Choroid plexus epithelial cell (primary cell): ENCODE measurements at places on chromosomes 12 and 14.

- no peak for DNase-seq
Measured at GRCh38 chr12:90166671-90167070, 458.0 kb upstream of the ATP2B1 start.

DNA sequence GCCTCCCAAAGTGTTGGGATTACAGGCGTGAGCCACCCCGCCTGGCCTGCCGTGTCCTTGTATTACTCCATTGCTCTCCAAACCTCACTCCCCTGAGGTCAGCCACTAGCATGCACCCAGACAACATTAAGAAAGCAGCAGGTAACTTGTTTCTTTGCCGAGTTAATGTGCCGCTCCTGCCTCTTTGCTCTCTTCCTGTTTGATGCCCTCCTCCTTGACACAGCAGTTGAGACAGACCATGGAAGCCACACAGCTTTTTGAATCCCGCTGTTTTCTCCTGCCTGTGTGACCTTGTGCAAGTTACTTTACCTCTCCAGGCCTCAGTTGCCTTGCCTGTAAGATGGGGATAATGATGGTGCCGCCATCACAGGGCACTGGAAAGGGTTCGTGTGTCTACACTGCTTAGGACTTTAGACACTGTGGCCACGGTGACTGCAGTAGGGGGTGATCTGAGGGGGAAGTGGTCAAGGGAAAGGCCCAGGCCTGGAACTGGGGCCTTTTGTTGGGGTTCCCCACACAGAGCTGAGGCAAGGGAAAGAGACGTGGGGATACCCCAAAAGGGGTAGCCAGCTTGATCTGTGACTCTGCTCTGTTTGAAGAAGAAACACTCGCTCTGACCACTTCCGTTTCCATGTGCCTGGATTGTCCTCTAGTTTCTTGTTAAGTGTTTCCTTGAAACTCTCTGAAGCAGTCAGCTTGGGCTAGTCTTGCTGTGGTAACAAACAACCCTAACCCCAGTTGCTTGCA lies 69.3 kb downstream of the RIN3 start:
- no peak for DNase-seq

GRCh38 chr14:51552275-51552674 lies 99.4 kb upstream of the FRMD6 start:
- no peak for DNase-seq

DNA sequence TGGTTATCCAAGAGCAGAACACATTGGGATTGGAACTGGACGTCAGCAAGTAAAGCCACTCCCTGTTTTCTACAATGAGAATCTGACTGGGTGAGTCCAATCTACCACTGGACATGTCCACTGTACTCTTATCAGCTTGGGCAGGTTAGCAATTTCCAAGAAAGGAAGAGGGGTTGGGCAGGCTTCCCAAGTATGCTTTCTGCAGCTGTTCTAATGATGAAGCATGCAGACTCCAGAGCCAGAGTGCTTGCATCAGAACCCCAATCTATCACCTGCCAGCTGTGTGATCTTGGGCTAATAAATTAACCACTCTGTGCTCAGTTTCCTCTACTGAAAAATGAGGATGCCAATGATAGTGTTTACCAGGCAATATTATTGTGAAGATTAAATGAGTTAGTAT lies 92.0 kb downstream of the EMP1 start:
- DNase-seq = no peak

DNA sequence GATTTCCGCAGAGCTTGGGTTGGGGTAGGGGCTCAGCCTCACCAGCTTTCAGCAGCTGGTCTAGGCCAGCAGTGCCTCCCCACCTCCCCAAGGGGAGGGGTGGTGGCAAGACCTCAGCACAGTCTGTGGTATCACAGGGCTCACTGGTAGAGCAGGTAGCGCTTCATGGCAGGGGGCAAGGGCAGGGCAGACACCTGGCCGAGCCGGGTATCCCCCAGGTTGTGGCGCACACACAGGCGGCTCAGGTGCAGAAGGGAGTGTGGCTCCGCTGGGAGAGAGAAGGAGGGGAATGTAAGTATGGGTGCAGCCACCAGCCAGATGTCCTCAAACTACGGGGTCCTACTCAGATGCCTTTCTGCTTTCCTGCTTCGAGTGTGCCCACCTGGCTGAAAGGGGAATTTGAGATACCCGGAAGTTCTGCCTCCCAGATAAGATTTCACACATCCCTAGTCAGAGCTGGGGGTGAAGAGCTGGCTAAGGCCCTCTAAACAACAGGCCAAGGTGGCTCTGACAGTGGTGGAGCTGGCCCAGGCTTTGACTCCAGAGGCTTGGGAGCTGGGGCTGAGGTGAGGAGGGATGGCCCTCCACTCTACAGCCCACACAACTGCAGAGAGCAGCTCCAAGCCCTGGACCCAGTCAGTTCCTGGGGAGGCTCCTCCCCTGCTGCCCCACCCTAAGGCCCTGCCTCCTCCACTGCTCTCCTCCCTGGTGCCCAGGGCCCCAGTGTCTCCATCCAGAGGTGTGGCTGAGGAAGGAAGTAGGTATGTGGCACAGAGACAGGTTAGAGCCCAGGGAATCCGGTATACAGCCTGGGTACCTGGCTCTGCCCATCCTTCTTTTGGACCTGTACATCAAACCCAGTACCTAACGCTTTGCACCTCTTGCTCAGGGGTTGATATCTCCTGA lies 1.8 kb downstream of the SPSB2 start:
- no peak for DNase-seq

GRCh38 chr14:100785626-100786025 lies 40.3 kb upstream of the MEG3 start:
- no peak for DNase-seq

DNA sequence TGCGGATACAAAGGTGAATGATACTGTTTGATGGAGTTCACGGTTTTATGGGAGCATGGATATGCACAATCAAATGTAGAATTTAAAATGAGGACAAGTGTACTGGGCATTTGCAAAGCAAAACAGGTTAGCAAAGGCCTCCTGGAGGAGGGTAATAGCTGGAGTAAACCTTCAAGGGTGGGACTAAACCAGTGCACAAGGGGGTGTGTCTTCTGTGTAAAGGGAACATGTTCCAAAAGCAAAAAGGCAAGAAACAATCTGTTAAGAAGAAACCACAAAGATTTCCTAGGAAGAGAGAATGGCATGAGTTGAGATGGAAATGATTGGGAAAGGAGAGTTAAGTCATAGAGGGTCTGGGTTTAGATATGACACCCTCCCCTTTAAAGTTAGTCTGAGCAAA lies 109.2 kb upstream of the SLCO1C1 start:
- DNase-seq = no peak

DNA sequence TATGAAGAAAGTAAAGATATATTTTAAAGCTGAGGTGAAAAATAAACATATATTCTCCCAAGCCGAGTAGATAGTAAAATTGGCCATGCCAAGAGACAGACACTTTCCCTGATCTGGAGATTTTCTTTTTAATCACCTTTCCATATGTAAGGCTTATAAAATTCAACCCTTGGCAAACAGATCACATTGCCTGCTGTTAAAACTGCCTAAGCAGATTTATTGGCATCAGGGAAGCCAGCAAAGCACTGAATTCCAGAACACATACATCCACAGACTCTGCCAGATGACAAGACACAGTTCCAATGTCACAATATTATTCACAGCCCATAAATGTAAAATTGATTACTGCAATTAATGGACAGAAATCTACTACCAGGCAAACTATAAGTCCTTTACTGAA lies 78.2 kb upstream of the GARIN2 start:
- DNase-seq = no peak

- peak; percentile 93 for DNase-seq
Measured at GRCh38 chr14:67263499-67264149, 22.4 kb downstream of the PALS1 start.

GRCh38 chr12:91108196-91108755 lies 3.0 kb downstream of the LUM start:
- DNase-seq = no peak

DNA sequence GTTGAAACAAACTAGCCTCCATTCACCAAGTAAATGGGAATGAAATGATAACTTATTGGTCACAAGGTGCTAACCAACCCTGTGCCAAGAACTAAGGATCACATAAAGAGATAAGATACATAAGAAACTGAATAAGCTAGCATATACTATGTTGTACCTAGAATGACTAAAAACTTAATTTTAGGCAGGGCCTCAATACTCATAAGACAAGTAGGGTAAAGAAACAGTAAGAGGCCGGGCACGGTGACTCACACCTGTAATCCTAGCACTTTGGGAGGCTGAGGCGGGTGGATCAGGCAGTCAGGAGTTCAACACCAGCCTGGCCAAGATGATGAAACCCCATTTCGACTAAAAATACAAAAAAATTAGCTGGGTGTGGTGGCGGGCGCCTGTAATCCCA lies 17.7 kb downstream of the GDF11 start:
- no peak for DNase-seq

DNA sequence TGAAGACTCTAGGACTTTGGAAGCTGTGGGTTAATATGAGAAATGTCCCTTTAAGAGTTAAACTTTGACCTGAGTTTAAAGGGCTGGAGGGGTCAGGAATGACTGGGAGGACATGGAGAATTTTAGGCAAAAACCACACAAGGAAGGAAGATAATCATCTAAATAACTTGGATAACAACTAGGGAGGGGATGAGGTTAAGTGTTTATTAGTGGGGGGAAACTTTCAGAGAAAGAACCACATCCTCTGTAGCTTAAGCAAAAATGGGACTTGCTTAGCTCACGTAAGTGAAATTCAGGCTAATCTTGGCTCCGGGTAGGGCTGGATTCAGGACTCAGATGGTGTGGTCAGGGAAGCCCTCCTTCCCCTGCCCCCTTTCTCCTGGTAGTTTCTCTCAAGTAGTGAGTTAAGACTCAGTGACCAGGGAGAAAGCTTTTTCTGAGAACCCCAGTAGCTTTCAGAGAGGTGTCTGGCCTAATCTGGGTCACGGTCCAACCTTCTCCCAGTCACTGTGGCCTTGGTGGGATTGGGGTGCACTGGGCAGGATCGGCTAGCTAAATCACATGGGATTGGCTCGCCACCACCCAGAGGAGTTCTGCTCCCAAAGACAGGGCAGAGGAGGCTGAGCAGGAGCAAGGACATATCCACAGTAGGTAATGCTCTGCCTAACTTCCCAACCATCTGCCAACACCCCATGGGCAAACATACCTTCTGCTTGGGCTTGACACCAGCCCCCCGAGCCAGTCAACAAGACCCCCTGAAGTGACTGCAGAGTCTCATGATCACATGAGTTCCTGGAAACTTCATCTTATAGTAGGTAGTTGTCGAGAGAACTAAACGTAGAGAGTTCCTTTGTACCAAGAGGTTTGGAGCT lies 52.8 kb downstream of the ARF6 start:
- no peak for DNase-seq

DNA sequence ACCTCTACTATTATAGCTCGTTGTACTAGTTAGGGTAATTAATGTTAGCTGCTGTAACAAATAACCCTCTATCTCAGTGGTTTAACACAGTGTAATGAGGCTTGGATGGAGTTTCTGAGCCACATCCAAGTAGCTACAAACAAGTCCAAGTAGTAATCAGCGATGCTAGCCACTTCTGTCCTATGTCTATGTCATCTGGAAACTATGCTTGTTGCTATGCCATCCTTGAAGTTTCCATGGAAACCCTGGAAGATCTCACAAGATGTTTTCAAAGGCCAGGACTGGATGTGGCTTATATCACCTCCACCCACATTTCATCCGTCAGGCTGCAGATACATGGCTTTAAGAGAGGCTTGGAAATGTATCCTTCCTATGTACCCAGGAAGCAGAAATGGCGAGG lies 422.1 kb downstream of the AACS start:
- no peak for DNase-seq

GRCh38 chr14:99435327-99435726 lies 45.3 kb downstream of the SETD3 start:
- DNase-seq = no peak

DNA sequence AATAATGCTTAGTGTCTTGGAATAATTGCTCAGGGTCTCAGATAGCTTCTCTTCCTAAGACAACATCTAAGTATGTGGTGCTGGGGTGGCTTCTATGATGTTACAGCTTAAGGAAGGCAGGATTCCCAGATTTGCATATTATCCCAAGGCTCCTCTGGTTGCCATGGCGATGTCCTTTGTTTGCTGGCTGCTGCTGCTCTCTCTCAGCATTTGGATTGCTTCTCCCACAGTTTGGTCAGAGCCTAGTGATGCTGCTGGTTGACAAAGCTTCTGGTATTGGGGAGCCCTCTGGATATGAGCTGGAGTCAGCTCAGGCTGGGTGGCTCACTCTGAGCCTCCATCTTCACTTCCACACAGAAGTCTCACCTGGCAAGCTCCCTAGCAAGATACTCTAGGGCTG lies 56.4 kb upstream of the FBXO33 start:
- DNase-seq = no peak

DNA sequence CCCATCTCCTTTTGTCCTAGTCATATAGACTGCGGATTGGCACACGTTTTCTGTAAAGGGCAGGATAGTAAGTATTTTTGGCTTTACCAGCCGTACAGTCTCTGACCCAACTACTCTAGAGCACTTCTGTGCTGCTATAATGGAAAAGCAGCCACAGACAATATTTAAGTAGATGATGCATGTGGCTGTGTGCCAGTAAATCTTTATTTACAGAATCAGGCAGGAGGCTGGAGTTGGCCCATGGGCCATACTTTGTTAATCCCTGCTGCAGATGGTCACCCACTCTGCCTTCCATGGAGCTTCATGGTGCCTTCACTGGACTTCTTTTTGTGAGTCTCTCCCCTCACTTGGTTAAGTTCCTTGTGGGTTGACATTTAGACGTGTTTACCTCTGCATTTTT lies 584.5 kb upstream of the TBX3 start:
- DNase-seq = no peak

DNA sequence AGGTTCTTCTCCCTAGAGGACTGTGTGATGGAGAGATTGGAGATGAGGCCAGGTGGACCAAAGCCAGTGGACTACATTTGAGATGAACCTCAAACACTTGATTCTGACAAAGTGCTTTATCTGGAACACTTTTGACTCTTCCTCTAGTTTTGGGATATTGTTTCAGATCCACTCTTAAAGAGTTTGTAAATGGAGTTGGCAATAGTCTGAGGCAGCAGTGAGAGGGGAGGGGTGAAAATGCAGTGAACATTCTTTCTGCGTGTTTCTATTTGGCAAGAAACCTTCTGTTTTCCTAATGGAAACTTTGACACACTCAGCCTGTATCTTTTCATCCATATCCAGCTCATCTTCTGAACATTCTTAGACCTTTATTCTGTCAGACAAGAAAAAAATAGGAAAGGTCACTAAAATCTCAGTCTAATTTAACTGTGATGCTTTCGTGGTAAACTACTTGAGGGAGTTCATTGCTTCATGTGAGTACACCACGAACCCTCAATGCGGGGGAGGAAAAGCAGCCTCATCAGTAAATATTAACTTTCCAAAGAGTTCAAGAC lies 57.4 kb upstream of the KCNJ8 start:
- DNase-seq = peak; percentile 66

GRCh38 chr14:61671082-61671481 lies 24.2 kb upstream of the HIF1A start:
- no peak for DNase-seq

DNA sequence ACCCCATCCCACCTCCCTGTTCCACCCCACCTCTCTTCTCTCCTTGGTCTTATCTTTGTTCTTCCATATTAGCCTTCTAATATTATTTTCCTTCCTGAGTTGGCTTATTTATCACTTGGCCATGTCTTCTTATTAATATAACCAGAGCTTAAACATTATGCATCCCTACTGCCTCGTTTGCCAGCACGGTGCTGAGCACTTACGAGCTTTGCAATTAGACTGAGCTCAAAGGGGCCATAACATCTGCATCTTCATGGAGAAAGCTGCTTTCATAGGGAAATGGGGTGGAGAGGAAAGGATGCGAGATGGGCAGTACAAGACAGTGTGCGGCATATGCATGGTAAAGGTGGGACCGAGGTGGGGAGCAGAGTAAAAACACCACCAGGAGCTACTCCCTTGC lies 342.8 kb downstream of the FUT8 start:
- no peak for DNase-seq

GRCh38 chr12:32110942-32111341 lies 4.3 kb downstream of the BICD1 start:
- DNase-seq = no peak
